Stimulated activated CD4-positive, alpha-beta T cell treated with anti-CD3 and anti-CD28 coated beads, Interleukin-2, amount 100 ng/mL, for 24 hours (primary cell): ENCODE measurements at places on chromosomes 6 and 20.

DNA sequence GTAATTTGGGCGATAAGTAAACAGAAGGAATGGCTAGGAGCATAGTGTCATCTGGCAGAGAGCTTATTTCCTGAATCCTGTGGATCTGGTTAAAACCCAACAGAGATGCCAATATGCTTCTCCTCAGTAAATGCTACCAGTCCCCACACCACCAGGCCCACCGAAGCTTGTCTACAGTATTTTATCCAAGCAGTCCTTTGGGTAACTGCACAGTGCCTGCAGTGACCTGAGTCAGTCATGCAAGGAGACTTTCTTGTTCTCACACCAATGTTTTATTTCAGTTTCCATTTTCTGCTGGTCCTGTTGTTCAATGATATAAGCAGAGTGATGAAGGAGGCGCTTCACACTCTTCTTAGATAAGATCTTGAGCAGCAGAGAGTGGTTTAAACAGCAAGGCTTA lies 326.3 kb downstream of the RIMS1 start:
- DNase-seq = no peak

DNA sequence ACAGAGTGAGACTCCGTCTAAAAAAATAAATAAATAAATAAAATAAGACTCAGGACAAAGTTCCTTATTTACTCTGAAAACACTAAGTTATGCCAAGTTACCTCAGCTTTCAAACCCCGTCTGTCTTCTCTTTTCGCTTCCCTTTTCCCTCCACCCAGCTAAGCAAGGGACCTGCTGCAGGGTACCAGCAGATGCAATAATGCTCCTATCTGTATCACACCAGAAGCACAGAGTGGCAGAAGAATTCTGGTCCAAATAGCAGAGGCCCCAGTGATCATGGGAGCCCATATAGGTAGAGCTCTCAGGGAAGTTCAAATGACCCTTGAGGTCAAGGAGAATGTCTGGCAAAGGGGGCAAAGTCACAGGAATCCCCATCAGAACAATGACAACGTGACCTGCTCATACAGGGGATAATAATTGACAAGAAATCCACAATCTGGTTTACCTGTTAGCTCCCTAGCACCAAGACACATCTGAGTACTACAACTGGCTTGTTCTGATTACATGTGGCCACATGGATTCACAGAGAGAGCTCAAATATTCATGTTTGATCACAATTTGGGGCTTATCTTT lies 8.7 kb downstream of the GCM1 start:
- no peak for DNase-seq

- no peak for DNase-seq
Observed at GRCh38 chr20:41391587-41392001, 25.0 kb upstream of the EMILIN3 start.

DNA sequence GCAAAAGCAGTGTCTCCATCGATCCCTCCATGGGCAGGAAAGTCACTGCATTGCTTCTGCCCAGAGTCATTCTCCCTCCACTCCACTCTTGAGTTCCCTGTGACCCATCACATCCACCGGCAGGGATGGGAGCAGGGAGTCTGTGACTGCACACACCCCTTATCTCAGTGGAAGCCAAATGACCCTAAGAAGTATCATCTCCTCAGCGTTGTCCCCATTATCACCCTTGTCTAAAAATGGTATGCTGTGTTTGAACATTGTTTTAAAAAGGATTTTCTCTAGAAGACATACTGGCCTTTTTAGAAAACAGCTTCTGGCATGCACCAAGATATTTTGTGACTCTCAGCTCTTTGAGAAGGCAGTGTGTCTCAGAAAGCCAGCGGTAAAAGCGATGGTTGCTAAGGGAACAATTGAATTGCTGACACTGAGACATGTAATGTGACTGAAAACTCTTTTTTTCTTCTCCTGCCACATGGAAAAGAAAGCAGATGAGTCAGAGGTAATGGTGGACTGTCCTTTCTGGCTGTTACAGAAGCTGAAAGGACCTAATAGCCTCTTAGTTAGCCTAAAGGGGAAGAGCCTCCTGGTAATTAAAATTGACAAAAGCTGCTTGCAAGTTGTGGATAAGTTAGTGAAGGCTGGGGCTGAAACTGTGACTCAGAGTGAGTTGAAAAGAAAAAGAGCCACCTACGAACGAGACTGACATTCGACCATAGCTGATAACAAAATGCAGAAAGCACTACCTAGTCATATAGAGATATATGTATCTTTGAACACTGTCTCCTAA lies 120.5 kb downstream of the MAP3K7 start:
- DNase-seq = peak; percentile 54

- no peak for DNase-seq
Observed at GRCh38 chr6:131982740-131983259, 31.6 kb upstream of the CCN2 start.

GRCh38 chr6:15586503-15586902 lies 76.3 kb downstream of the DTNBP1 start:
- no peak for DNase-seq

GRCh38 chr6:37704923-37705238 lies 7.2 kb upstream of the MDGA1 start:
- no peak for DNase-seq

DNA sequence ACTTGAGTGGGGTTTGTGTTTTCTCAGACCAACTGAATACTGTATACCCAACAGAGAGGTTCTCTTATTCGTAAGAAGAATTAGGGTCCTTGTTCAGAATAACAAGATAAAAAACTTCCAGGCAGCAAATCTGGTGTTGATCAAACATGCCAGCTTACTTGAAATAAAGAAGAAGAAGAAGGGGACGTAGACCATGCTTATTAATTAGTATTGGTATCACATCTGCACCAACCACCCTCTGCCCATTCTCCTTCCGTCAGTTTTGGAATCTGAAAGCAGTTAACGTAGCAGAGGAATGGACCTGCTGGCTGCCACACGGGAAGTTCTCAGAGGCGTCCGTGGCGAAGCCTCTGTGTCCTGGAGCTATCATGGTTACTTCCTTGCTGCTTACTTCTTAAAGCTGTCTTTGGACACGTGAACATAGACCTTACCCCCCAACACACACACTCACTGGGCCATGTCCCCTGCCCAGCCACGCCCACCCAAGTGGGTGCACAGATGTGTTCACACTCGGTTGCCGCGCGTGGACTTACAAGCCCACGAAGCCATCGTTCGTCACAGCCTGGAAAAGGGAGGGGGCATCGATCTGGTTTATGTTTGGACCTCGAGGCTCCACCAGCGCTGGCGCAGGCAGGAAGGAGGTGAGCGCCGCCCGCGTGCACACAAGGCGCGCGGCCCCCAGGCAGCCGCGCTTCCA lies 4.1 kb upstream of the DLL1 start:
- no peak for DNase-seq

- peak; percentile 48 for DNase-seq
Observed at GRCh38 chr6:157982102-157982562, 469 bp downstream of the SYNJ2 start.

GRCh38 chr20:43859994-43860393 lies 54.7 kb upstream of the TOX2 start:
- DNase-seq = no peak

DNA sequence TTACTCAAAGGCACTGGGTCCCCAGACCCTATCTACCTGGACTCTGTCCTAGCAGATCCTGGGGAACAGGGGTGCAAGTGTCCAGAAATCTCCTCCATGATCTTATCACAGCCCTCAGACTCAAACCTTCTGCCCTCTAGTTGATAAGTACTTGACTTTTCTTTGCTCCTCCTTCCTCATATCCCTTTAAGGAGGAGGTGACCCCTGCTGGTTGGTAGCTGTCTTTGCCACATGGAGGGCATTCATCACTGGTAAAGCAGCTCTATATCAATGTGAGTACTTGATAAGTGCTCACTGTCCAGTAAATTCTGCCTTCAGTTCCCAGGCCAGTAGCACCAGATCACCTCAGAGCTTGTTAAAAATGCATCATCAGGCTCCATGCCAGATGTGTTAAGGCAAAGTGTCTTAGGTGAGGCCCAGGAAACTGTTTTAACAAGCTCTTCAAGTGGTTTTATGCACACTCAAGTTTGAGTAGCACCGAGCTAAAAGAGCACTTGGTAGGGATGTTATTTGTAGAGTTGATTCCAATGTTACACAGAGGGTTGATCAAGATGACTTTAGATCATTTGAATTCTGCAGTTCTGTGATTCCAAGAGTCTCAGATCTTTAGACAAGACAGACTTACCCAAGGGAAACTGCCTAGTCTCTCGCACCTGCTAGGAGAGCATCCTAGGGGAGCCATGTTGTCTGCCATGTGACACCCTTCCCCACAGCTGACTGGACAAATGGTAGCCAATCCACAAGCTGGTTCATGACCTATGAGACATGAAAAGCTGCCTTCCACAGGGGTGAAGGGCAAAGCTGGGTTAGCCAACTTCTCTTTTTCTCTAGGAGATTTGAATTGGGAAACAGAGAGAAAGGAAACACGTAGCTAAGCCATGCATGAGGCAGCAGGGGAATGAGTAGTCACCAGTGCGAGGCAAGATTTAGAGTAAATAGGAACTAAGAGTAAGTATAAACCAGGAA lies 18.6 kb downstream of the TREML2 start:
- DNase-seq = peak; percentile 23

DNA sequence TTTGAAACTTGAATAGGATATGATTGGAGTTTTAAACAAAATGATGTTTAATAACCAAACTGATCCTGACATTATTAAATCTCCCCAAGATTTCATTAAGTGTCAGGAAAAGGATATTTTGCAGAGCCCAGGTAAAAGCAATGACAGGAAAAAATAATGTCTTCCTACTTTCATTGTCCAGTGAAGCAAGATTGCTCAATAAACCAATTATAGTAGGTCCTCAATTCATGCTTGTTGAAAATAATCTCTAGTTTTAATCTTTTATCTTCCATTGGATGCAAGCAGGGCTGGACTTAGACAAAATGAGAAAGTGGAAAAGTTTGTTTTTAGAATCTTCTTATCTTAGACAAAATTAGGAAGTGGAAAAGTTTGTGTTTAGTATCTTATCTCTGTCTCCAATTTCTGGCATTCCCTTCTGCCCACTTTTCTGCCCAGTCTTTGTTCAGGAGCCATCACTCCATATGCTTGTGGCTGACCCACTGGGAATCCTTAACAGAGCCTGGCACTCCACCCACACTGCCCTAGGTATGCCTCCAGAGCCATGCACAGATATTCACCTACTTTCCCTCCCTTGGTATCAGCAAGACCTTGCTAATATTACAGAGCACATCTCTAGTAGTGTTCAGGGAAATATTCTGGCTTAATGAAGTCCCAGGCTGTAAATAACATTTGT lies 57.0 kb upstream of the CARMIL1 start:
- DNase-seq = no peak

DNA sequence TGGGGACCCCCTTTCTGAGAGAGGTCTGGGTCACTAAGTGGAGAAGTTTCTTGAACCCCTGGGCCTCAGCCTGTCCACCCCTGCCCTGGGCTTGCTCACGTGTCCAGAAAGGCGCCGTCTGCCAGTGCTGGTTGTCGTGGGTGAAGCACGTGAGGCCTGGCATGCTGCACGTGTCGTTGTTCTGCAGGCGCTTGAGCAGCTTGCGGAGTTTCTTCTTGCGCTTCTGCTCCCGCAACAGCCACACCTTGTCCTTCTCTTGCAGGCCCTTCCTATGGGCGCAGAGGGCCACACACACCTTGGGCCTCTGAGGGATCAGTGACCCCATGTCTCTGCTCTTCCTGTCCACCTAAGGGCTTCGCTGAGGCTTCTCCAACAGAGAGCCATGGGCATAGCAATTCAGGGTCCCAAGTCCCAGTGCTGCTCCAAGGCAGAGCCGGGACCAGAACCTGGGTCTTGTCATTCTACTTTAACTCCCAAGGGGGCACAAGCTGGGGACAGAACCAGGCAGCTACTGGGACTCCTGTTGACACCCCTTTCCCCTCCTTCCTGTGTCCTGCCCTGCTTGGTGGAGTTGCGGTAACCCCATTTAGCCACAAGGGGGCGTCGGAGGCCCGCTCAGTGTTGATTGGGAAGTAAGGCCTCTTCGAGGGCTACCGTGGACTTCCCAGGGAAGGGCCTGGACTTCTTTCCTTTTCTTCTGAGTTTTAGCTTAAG lies 121.8 kb downstream of the SULF2 start:
- peak; percentile 79 for DNase-seq

- no peak for DNase-seq
Observed at GRCh38 chr6:98203170-98203806, 631.1 kb upstream of the POU3F2 start.

- no peak for DNase-seq
Observed at GRCh38 chr6:82555801-82556200, 192.2 kb downstream of the TPBG start.

GRCh38 chr6:13838616-13839015 lies 24.3 kb upstream of the MCUR1 start:
- no peak for DNase-seq

DNA sequence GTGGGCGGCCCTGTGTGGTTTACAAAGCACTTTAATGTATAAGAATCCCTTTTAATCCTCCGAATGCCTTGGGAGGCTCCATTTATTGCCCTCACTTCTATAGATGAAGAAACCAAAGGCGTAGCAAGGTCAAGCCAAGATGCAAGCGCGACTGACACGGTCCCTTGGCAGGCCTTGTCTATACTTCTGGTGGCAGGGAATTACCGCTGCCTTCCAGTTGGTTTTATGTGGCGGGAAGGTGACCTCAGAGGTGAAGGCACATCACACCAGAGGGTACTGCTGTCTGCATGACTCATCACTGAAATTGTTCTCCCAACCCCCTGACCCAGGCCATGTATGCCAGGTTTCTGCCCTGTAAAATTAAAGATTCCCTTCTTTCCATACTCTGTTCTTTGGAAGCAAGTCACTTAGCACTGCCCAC lies 36.1 kb upstream of the NAA20 start:
- DNase-seq = no peak

- DNase-seq = no peak
Observed at GRCh38 chr6:19086480-19086879, 699.3 kb downstream of the RNF144B start.
